ENCODE measurements at places on chromosomes 7 and 10.

GRCh38 chr7:121078701-121079227 is 90.3 kb downstream of the CPED1 start:
- DNase-seq, result no peak

DNA sequence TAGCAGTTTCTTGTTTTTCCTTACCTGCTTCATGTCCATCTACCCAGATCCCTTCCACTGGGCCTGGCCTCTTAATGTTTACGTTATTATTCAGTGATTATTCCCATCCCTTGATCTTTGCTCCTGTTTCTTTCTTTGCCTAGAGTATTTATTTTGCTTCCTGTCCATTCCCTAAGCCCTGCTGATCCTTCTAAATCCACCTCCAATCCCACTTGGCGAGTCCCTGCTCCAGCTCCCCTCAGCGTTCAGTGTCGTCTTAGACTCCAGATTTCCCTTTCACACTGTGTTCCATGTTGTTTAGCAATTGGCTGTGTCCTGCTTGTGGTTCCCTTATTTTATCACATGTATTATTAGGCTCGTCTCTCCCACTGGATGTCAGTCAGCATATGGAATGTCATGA is 7.3 kb downstream of the PPP2R2D start:
- no peak for DNase-seq

GRCh38 chr7:45659496-45660139 is 85.5 kb downstream of the ADCY1 start:
- DNase-seq, result no peak

- peak; percentile 61 for DNase-seq
These were observed 17.1 kb downstream of the ENTPD7 start for GRCh38 chr10:99676426-99676825.

DNA sequence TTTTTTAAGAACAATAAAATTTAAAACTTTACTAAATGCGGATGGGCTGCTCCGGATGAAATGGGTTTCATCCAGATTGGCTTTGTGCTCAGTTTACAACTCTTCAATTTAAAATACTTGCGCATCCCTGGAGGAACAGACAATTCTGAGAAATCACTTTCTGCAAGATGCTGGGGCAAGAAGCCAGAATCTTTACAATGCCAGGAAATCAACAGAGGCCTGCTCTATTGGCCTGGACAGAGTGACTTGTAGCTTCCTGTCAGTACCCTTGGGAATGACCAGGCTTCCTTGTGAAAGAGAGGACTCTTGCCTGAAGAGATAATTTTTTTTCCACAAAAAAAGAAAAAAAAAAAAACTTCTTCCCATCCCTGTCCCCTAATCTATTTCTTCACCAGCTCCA is 3.9 kb upstream of the FAM13C start:
- DNase-seq, result peak; percentile 85

- DNase-seq, result peak; percentile 44
These were observed 190.1 kb downstream of the PLXDC2 start for GRCh38 chr10:20006169-20006870.

DNA sequence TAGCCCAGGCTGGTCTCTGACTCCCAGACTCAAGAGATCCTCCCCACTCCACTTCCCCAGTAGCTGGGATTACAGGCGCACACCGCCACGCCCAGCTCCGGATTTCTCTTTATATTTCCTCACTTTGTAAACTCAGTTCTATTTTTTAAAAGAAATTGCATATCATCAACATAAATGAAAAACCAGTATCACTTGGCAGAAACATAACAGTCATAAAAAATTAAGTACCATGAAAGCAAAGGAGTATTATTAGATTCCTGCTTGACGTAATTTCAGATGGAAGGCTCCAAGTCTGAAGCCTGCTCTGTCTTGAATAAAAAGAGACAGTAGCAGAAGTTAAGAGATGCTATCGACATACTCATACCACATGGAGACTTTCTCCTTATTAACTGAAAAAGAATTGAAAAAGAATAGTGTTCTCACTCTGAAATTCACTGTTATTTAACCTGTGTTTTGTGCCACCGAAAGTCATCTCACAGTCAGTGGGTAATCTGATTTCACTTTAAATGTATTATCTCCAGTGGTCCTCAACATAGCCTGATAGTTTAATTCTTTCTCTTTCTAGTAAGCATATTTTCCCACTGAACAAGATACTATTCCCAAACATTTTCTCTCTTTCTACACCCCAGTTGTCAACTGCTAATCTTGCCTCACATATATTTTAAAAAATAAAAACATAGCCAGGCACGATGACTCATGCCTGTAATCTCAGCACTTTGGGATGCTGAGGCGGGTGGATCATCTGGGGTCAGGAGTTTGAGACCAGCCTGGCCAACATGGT is 40.3 kb upstream of the ADRB1 start:
- no peak for DNase-seq

- no peak for DNase-seq
These were observed 85.2 kb downstream of the CHCHD3 start for GRCh38 chr7:132996581-132997242.

DNA sequence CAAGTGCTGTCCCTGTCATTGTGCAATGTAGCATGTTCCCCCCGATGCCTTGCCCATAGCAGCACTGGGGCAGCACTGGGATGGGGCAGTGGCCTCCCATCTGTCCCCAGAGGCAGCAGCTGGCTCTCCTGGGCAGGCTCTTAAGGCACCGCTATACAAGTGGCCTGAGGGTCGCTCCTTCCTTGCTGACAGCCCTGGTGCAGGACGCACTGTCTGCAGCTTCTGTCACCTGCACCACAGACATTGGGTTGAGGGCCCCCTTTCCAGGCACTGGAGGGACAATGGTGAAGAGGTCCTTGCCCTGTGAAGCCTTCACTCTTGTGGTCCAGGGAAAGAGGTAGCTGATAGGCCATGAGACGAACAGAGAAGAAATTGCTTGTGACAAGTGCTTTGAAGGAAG is 10.6 kb downstream of the CPSF4 start:
- DNase-seq, result no peak

DNA sequence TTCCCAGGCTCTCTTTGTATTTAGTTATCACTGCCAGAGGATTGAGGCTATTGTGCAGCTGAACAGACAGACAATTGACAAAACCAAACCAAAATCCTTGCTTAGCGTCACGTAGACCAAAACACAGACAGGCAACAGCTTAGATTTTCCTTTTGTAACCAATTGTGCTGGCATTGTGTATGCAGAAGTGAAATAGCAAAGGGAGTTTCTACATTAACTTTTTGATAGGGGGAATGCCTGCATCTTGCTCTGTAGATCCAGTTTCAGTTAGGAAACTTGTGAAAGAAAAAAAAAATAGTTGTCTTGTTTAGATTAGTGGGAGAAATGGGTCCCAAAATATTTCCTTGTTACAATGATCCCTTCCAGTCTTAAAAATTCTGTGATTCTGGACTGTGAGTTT is 333.8 kb downstream of the BBS9 start:
- no peak for DNase-seq

GRCh38 chr7:159033956-159034355 is 110.7 kb downstream of the VIPR2 start:
- DNase-seq, result no peak

GRCh38 chr7:3649678-3650440 is 348.8 kb downstream of the SDK1 start:
- DNase-seq, result peak; percentile 23

DNA sequence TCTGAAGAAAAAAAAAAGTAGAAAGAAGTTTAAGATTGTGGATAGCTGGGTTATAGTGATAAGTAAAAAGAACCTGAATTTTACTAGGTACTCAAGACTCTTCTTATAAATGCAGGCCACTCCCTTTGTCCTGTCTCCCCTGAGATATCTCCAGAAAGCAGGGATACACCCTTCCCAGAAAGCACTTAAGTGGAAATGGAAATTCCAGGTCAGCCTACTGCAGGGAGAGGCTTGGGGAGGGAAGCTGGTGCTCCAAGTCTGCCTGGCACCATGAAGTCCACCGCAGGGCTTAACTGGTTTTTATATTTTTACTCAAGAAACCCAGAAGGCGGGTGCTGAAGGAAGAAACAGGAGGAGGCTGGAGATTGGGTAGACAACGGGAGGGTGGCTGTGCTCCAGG is 162.3 kb downstream of the INHBA start:
- no peak for DNase-seq

DNA sequence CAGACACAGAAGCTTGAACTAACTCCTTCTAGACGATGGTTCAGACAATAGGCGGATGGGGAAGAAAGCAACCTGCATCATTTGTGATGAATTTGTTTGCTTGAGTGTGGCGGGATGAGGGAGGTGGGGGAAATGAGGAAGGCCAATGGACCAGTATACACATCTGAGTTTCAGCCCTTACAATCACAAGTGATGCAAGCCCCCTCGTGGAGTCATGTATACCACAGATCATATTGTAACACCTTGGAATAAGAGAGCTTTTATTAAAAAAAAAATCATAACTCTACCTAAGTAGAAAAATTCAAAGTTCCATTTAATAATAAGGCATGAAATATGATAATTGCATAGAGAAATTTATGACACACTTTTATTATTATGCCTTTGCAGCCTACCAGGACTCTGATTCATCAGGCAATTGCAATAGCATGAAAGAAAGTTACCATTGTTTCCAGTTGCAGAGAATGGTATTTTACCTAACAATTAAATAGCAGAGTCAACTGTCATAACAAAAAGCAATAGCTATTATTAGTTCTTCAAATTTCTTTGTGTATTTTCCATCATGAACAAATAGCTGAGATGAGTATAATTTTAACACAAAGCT is 230.2 kb upstream of the AKR1E2 start:
- peak; percentile 43 for DNase-seq

- DNase-seq, result no peak
These were observed 53.8 kb upstream of the SEC61G start for GRCh38 chr7:54812756-54813322.

DNA sequence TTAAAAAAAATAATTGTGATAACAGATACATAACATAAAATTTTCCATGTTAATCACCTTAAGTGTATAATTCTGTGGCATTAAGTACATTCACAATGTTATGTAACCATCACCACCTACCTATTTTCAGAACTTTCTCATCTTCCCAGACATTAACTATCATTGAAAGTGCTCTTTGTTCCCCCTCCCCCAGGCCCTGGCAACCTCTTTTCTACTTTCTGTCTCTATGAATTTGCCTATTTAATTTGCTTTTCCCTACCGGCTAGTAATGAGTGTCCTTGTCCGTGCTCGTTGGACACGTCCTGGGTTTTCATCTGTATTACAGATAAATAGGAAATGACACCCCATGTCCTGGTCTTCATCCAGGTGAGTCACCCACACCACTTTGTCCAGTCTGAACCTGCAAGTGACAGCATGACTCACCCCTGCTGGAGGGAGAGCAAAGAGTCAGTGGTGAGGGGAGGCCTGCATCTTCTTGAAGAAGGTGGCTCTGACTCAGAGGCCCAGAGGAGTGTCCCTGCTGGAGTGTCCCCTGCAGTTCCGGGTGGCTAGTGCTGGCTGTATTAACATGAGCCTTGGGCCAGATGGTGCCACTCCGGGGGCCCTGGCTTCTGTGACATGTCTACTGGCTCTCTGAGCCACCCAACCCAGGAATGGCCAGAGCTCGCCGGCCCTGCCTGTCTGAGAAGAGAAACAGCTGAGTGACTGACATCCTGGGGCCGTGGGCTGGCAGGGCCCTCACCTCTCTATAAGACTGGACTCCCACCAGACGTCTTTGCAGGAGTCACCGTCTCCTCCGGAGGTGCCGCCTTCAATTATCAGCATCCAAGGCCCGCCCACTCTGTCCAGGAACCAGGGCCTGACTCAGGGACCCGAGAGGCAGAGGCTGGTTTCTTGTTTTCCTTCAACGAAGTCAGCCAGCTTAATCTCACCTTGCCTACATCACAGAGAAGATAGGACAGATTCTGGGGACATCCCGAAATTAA is 503.2 kb upstream of the MKI67 start:
- peak; percentile 16 for DNase-seq

GRCh38 chr7:89500084-89500483 is 654.2 kb upstream of the STEAP1 start:
- no peak for DNase-seq

GRCh38 chr10:26839966-26840627 is 20.7 kb downstream of the ABI1 start:
- no peak for DNase-seq

DNA sequence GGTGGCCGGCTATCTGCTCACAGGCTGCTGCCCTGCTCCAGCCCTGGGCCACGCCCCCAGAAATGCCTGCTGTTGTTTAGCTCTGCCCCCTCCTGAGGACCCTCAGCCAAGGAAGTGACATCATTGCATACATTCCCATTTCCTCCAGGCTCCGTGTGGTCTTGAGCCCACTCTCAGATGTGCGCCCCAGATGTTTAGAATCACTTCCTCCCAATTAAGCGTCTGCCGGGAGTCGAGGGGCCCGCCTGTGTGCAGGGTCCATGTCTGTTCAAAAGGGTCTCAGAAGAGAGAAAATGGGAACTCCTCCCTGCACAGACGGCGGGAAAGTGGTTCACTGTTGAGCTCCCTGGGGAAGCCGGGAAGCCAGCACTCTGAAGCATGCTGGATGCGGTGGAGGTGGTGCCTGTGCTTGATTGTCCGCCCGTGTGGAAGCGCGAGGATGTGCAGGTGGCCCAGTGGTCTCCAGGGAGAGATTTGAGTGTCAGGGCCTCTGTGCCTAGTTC is 116.9 kb upstream of the PPIF start:
- DNase-seq, result no peak

DNA sequence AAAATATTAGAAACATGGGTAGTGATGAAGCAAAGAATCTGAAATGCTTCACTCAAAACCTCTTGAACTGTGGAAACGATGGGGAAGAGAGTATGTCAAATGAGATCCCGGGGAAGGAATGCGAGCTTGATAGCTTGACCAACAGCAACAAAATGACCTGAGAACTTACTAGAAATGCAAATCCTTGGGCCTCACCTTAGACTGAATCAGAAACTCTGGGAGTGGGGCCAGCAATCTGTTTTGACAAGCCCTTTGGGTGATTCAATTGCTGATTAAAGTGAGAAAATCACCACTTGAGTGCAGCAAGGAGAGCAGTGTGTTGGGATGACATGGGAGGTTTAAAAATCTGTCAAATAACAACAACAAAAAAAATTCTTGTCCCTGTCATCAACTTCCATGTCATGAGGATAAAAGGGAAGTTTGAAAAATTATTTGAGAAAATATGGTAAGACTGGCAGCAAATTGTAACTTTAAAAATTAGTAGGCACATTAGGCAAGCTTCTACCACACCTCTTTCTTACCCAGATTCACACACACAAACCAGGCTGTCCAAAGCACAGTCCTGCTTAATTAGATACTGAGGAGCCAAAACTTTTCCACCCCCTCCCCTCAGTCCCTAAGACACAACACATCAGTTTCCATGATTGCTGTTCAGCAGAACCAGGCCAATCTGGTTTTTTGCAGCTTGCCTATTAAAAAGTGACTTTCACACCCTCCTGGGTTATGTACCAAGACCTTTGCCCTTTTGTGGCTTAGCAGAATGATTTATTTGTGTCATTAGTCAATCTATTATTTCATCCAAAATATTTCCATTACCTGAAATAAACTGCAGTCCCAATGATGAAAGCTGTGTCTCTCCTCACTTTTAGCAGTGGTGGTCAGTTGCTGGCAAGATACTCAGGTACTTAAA is 15.6 kb downstream of the CALCR start:
- no peak for DNase-seq

Measured in fibroblast of pulmonary artery (primary cell).